Cardiac fibroblast (primary cell): ENCODE measurements at places on chromosomes 6 and 20.

DNA sequence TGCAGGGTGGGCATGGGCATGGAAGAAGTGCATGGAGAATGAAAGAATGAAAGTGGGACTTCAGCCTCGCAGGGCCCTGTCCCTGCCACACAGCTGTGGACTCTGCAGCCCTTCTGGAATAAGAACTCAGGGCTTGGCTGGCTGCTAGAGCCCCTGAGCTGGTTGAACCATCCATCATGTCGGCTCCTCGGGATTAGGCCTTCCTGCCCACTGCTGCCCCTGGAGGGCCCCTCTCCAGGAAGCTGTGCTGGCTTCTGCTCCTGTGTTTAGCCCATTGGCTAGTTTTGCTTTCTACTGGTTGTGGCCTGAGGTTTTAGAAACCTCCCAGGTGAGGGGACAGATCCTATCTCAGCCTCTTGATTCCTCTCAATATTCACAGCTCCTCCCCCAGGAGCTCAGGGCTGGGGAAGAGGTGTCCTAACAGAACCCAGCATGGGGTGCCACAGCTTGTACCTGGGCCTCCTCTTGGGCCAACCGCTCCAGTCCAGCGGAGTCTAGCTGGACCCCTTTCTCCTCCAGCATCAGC is 7.9 kb downstream of the AARS2 start:
- DNase-seq: no peak

GRCh38 chr20:14498772-14499171 is 161.4 kb upstream of the FLRT3 start:
- DNase-seq: no peak

- no peak for DNase-seq
Measured at GRCh38 chr6:166268431-166268830, 39.8 kb downstream of the PRR18 start.

DNA sequence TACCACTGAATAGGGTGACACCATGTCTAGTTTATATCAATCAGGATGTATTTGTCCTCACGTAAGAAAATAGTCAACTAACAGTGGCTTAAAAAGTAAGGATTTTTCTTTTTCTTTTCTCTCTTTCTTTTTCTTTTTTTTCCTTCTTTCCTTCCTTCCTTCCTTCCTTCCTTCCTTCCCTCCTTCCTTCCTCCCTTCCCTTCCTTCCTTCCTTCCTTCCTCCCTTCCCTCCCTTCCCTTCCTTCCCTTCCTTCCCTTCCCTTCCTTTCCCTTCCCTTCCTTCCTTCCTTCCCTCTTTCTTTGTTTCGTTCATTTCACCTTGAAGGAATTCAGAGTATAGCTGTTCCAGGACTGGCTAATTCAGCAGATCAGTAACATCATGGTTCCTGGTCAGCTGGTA is 83.2 kb downstream of the SOX4 start:
- no peak for DNase-seq

GRCh38 chr6:1662534-1662933 is 52.8 kb downstream of the FOXC1 start:
- no peak for DNase-seq

GRCh38 chr6:115899730-115900282 is 160.9 kb downstream of the FRK start:
- DNase-seq: no peak

GRCh38 chr6:109483735-109484057 is 677 bp upstream of the ZBTB24 start:
- no peak for DNase-seq

DNA sequence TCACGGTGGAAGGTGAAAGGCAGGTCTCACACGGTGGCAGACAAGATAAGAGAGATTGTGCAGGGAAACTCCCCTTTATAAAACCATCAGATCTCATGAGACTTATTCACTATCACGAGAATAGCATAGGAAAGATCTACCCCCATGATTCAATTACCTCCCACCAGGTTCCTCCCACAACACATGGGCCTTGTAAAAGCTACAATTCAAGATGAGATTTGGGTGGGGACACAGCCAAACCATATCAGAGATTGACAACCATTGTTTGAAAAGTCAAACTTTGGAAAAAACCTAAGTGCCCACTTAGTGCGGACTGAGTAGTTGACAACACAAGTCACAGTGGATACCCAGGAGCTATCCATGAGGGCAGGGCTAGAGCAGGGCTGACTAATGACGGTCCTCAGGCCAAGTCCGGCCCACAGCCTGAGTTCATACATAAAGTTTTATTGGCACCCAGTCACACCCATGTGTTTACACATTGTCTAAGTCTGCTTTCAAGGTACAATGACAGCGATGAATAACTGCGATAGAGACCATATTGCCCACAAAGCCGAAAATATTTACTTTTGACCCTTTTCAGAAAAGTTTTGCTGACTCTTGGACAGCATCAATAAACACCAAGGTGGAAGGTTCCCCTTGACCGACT is 33.8 kb upstream of the PMEPA1 start:
- DNase-seq: no peak

- DNase-seq: no peak
Measured at GRCh38 chr6:83729871-83730270, 21.0 kb upstream of the SNAP91 start.

DNA sequence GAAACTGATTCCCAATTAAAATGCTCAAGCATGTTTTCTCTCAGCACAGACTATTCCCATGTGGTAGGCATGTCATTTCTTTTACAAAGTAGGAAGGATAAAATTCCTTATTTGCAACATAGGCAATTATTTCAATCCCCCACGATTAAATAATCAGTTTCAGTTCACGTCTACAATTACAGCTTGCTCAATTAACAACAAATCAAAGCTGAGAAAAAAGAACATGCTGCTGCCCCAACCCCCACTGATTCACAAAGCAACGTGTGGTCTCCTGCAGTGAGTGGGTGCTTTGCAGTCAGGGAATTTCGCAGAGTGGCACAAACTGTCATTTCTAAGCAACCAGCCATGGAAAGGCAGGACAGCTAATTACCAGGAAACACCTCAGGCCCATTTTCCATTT is 17.0 kb downstream of the RNASET2 start:
- DNase-seq: no peak

- no peak for DNase-seq
Measured at GRCh38 chr6:119324718-119325117, 24.8 kb downstream of the MAN1A1 start.

GRCh38 chr6:134607411-134607810 is 289.5 kb upstream of the SGK1 start:
- DNase-seq: no peak

DNA sequence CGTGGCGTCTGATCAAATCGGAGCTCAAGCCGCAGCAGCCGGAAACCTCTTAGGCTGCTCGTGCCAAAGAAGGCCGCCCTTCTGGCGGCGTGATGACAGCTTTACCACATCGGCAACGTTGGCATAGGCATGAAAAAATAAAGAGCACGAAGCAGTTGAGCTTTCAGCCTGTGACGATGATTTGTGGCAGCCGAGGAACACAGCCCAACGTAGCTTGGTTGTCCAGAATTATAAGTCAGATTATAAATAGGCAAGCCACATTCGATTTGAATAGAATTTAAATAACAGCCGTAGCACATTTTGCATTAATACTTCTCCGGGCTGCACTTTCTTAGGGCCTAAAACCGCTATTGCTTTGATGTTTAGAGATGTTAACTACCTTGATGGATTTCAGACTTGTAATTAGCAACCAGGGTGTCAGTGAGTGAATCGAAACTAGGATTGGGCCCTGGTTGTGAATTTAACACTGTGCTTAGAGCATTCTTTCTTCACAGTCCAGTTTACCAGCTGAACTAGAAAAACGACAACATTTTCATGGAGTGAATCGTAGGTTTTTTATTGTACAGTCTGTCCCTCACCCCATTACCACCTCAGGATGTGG is 864 bp upstream of the BCLAF1 start:
- DNase-seq: peak; percentile 96

DNA sequence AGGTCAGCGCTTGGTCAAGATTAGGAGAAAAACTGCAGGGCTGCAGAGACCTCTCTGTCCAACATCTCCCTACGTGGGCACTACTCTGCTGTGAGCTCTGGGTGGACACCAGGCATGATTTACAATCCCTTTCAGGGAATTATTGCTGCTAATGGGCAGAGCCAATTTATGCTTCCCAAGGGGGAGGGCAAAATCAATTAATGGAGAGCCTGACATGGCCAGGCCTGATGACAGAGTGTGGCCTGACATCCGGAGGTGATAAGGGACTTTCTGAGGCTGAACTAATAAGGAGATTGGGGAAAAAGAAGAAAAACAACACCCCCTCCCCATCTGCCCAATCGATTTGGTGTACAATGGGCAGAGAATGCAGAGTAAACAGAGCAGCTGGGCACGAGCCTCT is 5.0 kb upstream of the KCNK16 start:
- DNase-seq: no peak

GRCh38 chr20:26163890-26164289 is 467.2 kb upstream of the ZNF337 start:
- DNase-seq: peak; percentile 93

- DNase-seq: peak; percentile 32
Measured at GRCh38 chr6:84263557-84263956, 36.1 kb upstream of the CEP162 start.

- DNase-seq: peak; percentile 28
Measured at GRCh38 chr20:37714978-37715672, 21.3 kb downstream of the CTNNBL1 start.

GRCh38 chr20:3420211-3420707 is 12.8 kb upstream of the DNAAF9 start:
- DNase-seq: peak; percentile 96

- DNase-seq: peak; percentile 57
Measured at GRCh38 chr20:47319517-47320252, 36.8 kb downstream of the ZMYND8 start.

GRCh38 chr20:59361411-59361810 is 61.0 kb downstream of the EDN3 start:
- no peak for DNase-seq

- DNase-seq: peak; percentile 92
Measured at GRCh38 chr6:113856625-113857555, at the start of gene MARCKS. MARCKS (plus strand) TSS chr6:113857345; CDS start chr6:113857746, 401 bp downstream.

DNA sequence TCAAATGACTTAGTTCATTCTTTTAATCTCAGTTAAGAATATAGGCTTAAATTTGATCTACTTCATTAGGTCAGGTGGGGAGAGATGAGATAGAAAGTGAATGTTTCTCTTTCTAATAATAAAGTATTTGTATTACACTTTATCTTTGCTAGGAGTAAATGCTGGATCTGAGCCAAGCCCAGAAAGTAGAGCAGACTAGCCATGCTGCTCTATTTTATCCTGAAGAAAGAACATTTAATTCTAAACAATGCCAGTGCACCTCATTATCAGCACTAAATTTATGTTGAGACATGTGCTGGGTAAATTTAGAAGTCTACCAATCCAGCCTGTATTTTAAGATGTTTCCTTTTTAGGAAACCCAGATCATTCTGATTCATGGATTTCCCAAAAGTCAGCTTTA is 43.5 kb downstream of the AKIRIN2 start:
- no peak for DNase-seq

DNA sequence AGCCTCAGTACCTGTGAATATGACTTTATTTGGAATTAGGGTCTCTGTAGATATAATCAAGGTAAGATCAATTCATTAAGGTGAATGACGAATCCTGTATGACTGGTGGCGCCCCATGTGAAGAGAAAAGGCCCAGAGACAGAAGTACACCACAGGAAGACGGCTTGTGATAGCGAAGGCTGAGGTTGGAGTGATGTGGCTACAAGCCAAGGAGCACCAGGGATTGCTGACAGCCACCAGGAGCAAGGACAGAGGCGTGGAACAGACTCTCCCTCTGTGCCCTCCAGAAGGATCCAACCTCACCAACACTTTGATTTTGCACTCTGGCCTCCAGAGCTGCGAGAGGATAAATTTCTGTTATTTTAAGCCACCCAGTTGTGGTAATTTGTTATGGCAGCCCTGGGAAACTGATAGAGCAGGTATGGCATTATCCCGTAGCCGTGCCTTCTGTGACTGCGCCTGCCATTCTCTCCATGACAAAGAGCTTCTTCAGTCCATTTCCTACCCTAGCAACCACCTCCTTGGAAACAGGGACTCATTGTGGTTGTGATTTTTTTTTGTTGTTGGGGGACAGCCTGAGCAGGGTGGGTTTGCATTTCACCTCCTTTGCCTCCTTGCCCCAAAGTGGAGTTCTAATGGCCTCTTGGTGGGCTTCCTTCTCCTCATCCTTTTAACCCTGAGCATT is 29.6 kb downstream of the PTK7 start:
- no peak for DNase-seq

DNA sequence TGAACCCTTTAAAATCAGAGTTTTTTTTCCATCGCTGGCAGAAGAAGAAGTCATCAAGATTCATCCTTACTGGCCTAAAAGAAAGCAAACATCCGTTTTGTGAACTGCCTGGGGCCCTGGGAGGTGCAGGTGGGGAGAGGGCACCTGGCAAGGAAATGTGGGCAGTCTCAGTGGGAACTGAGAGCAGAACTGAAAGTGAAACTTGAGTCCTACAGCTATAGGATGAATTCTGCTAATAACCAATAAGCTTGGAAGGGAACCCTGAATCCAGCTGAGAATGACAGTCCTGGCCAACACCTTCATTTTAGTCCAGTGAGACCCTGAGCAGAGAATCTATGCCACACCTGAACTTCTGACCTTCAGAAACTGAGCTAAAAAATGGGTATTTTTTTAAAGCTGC is 130.1 kb upstream of the ASCC3 start:
- DNase-seq: no peak

DNA sequence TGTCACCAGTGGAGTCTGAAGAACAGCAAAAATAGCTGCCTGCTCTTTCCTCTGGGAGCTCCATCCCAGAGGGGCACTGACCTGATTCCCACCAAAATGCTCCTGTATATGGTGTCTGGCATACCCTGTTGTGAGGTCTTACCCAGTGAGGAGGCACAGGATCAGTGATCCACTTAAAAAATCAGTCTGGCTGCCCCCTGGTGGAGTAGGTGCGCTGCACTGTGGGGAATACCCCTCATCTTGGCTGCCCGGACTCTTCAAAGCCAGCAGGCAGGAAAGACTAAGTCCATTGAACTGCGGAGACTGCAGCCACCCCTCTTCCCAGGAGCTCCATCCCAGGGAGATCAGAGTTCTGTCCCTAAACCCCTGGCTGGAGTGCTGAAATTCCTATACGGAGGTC is 230.9 kb upstream of the HTR1E start:
- DNase-seq: no peak

DNA sequence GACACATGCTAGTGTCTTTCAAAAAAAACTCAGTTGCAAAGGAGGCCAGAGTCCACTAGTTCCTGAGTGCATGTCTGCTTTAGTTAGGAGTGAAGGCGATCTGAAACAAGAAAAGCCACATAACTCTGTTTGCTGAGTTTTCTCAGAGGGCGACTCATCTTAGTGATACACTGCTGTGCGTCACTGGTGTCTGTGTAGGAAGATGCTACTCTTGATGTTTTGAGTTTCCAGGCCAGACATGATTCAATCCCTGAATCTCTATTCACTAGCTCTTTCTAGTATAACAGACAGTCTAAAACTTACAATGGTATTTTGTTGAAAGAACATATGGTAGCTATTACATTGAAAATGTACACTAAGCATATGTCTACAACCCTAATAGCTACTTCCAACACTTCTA is 60.9 kb downstream of the GFRAL start:
- no peak for DNase-seq

DNA sequence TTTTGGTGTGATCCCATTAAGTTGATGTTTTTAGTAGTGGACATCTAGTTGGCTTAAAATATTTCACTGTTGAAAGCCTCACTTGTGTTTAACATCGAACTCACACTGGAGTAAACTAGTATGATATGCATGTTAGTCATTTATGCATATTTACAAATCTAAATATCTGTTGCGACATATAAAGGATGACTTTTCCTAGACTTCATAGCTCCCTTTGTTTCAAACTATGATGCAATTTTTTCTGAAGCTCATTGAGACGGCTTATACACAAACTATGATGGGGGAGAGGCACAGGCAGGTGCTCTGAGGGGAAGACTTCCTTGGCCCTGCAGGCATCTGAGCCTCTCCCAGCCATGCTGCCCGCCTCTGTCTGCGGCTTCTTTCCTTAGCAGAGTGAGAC is 11.8 kb upstream of the FOXC1 start:
- DNase-seq: peak; percentile 66
